ENCODE measurements at places on chromosomes 12 and 14.

- DNase-seq, result no peak
Observed at GRCh38 chr14:48546996-48547395, 871.6 kb upstream of the MDGA2 start.

- DNase-seq, result no peak
Observed at GRCh38 chr14:93709249-93709648, 79.0 kb downstream of the PRIMA1 start.

DNA sequence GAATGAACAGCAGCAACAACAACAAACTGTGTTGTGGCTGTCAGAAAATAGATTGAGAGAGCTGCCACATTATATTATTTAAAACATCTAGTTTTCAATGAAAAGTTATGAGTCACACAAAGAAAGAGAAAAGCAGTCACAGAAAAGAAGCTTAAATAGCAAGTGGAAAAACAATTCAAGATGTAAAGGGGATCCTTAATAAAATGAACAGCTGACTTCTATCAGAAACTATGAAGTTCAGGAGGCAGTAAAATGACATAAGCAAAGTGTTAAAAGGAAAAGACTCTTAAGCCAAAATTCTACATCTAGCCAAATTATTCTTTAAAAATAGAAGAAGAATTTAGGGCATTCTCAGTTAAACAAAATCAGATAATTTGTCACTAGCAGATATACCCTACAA lies 5.6 kb downstream of the CLEC14A start:
- no peak for DNase-seq

- peak; percentile 28 for DNase-seq
Observed at GRCh38 chr12:1939801-1940607, 21.6 kb upstream of the CACNA2D4 start.

GRCh38 chr14:103313704-103314103 lies 20.3 kb upstream of the EIF5 start:
- no peak for DNase-seq

GRCh38 chr12:104749545-104749944 lies 208.5 kb downstream of the SLC41A2 start:
- DNase-seq, result no peak

DNA sequence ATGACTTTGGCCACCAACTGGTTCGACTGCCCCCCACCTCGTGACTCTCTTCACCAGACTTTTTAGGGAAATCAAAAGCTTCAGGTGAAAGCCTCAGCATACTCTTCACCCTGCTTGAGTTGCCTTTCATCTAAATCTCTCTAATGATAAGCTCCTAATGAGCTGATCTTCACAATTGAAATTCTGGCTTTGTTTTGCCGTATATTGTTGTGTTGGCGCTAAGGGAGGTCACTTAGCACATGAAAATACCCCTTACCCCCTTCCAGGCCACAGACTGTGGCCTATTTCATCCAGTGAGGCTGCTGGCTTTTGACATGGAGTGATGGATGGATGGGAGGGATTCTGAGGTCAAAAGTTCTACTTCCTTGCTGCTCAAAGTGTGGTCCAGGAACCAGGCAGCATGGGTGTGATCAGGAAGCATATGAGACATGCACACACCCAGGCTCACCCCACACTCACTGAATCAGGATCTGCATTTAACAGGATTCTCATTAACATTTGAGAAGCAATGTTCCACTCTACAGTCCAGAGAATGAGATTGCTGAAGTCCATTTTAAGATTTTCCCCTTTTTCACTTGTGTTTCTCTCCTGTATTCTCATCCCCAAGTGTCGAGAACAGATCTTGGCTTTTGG lies 131.4 kb downstream of the DACT1 start:
- DNase-seq, result no peak

DNA sequence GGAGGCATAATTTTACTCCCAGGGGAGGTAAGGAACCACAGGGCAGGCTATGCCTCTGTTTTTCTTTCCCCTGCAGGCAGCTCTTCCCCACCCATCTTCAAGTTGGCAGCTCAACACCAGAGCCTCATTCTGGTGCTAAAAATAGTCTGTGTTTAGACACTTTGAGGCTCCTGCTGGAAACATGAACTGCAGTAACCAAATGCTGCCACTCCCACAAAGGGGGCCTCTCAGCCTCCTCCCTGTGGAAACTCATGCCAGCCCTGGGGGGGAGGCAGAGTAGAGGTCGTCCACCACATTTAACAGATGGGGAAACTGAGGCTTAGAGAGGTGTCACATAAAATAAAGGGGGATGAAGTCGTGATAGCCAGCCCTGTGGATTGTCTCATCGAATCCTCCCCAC lies 61.4 kb downstream of the WSCD2 start:
- no peak for DNase-seq

- no peak for DNase-seq
Observed at GRCh38 chr12:15563663-15564062, 225.5 kb downstream of the EPS8 start.

DNA sequence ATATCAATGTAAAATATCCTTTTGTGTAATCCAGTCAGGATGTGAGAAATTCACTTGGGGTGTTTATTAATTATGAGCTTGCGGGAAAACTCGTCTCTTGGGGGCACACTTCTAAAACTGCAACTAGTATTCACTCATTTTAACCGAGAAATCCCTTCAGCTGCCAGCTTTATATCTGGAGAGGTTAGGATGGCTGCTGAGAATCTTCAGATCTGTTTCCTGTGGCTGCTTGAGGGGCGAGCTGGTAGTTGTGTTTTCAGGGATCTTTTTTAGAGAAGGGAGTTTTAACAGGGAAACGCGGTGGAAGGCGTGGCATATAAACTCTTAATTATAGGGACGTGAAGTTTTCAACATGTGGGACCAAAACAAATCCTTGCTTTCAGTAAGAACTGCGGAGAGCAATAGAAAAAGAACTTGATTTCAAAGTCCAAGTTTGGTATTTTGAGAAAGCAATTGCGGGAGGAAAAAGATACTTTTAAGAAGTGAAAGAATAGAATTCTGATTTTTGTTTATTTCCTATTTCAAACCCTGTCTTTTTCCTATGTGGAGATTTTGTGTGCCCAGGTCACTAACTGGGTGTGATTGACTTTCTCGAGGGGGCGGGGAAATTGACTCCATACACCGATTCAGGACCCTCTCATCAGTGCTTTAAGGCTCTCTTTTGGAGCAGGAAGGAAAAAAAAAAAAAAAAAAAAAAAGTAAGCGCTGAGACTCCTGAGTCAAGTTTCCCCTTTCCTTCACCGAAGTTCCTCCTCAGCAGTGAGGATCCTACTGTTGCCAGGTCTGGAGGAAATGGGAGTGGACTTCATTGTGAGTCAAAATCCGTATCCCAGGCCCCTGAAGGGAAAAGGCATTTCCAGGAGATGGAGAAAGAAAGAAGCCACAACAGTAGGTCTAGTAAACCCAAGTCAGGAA lies 1.1 kb downstream of the PPFIBP1 start:
- DNase-seq, result no peak

GRCh38 chr14:94079891-94080620 lies 946 bp downstream of the DDX24 start:
- DNase-seq, result no peak

DNA sequence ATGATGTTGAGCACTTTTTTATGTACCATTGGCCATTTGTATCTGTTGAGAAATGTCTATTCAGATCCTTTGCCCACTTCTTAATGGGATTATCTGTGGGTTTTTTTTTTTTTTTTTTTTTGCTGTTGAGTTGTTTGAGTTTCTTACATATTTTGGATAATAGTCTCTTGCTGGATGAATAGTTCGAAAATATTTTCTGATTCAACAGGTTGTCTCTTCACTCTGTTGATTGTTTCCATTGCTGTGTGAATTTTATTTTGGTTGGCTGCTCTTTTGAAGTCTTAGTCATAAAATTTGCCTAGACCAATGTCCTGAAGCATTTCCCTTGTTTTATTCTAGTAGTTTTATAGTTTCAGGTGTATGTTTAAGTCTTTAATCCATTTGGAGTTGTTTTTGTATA lies 64.5 kb downstream of the CAND1 start:
- DNase-seq, result no peak

DNA sequence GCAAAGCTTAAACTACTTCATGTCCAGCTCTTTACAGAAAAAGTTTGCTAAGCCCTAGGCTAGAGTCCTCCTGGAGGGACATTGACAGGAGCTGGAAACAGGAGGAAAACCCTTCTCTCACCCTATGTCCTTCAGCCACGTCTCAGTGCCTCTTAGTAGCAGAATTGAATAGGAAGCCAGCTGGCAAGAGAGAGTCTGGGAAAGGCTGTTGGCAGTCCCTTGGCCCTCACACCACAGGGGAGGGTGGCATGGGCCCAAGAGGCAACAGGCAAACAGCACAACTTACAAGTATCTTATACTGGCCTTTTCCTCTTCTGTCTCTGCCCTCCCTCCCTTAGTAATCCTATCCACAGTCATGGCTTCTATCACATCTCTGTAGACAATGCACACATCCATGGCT lies 27.7 kb upstream of the DHRS2 start:
- no peak for DNase-seq

DNA sequence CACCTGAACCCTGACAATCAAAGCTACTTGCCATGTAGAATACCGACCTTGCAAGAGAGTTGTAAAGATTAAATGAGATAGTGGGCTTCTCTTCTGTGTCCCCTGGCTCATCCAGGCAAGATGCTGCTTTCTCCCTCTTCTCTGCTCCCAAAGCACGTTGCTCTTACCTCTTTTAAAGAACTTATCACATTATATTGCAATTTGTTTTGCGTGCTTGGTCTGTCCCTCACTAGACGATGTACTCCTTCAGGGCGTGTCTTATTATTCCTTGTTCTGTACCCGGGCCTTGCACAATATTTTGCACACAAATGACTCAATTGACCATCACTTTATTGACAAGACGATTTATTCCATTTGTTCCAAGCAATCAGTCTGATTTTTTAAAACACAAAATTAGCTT lies 3.3 kb downstream of the DCN start:
- DNase-seq, result no peak

DNA sequence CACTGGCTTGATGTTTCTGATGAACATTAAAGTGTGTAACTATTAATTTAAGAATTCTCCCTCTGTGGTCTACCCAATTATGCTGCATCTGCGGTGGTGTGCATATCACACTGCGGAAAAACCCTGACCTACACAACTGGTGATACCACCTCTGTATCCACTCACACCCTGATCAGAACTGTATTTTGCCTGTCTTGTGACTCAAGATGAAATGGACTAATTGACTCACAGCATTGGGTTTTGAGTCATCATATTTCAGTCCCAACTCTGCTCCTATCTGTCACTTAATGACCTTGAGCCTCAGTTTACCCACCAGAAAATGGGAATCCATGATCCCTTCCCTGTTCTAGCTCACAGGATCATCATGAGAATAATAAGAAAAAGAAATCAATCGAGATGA lies 65.6 kb downstream of the NUAK1 start:
- DNase-seq, result no peak

DNA sequence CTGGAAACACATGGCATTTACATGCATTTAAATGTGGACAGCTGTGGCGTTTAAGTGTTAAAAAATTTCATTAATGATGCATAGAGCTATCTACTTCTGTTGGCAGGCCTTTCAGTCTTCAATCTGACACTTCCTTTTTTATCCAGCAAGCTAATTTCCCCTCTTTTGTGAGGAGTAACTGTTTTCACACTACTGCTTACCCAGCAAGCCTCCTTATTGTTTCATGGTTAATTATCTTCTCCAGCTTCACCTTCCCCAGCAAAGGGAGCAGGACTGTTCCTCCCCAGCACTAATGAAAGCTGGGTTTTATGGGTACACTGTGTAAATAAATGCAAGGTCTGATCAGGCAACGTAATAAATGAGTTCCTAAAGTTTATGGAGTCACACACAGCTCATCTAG lies 129.4 kb upstream of the NPAS3 start:
- DNase-seq, result no peak

GRCh38 chr14:103326078-103326477 lies 8.0 kb upstream of the EIF5 start:
- no peak for DNase-seq

GRCh38 chr12:52791271-52792184 lies 4.4 kb downstream of the KRT3 start:
- no peak for DNase-seq

DNA sequence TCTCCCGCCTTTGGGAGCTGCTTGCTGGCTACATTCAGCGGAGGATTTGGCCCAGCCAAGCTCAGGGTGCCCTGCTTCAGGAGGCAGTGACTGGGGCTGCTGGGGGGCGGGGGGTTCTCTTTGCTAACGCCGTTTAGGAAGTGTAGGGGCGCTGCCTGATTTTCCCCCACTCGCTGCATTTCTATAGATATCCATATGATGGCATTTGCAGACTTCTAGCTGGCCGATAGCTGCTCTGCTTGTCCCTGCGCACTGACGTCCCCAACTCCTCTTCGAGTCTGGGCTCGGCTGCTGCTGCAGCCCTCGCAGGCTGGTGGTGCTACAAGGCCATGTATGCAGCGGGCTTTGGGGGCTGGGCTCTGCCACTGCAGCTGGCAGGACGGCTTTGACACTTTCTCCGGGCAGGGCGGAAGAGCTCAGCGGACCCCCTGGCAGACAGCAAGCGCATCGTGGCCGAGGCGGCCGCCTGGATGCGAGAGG lies 3.1 kb downstream of the LRFN5 start:
- no peak for DNase-seq

GRCh38 chr14:90578283-90578985 lies 181.6 kb downstream of the CALM1 start:
- no peak for DNase-seq

Data from AG04449 (cell line).